ENCODE measurements at places on chromosomes 11 and 22. TPM values are rescaled to one million over a fixed set of nuclear protein-coding genes. Genes with fewer than 3 reads are reported as not detected.

DNA sequence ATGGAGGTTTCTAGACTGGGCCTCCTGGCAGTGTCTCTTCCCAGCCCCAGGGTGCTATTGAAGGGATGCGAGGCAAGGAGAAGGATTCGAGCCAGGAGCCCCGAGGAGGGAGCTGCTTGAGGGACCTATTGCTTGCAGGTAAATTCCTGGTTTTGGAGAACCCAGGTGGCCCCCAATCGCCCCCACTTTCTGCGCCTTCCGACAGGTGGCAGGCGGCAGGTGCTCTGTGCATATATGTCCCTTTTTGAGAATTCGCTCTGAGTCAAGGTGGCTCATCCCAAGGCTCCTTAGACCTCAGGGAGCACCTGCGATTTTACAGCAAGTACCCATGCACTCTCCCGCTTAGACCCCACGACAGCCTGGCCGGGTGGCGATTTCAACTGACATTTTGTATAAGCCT, 40.3 kb upstream of the SHISAL1 start:
- H3K27ac ChIP-seq: no peak overlapping the region
- H3K4me1 ChIP-seq: peaks cover 27% of the 10 kb centered on the region
- H3K4me3 ChIP-seq: no peak overlapping the region
- H3K36me3 ChIP-seq: no peaks in the 10 kb centered on the region
- no peak for DNase-seq
- H3K27me3 ChIP-seq: no peaks in the 10 kb centered on the region

The MRGPRX3 gene
- total RNA-seq: not detected

The RAG2 gene
- total RNA-seq: 0.15 TPM

- H3K4me1 ChIP-seq: peaks cover 3% of the 10 kb centered on the region
These were observed 76.2 kb upstream of the TP53I11 start for GRCh38 chr11:45026835-45027234.

The NCF4 gene
- not detected for total RNA-seq

GRCh38 chr11:83449338-83449913, 163.3 kb upstream of the CCDC90B start:
- DNase-seq: no peak
- H3K4me3 ChIP-seq: no peak overlapping the region
- H3K36me3 ChIP-seq: no peaks in the 10 kb centered on the region
- H3K27ac ChIP-seq: no peak overlapping the region

The SUSD2 gene
- total RNA-seq: 0.25 TPM

Data from neural progenitor cell (in vitro differentiated cells).